ENCODE measurements at places on chromosomes 2 and 18.

DNA sequence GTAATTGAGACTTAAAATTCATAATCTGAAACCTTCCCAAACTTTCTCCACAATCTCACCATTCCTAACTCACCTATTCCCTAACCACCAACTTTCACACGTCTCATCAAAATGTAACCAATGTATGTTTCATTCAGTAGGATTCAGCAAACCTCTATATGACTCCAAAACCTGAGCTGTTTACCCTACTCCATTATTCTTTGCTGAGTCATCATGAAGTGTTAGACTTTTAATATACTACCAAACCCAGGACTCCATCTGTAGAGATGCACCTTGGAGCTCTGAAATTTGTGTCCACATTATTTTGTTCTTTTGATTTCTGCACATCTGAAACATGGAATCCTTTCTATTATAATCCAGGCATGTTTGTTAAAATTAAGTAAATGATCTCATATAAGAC is 727.0 kb upstream of the PIK3C3 start:
- DNase-seq: no peak

GRCh38 chr2:64274399-64275173 is 130.4 kb upstream of the PELI1 start:
- DNase-seq: no peak

GRCh38 chr2:124542932-124543640 is 518.0 kb downstream of the CNTNAP5 start:
- DNase-seq: no peak

- no peak for DNase-seq
These were observed 259.1 kb downstream of the STK39 start for GRCh38 chr2:167988296-167988695.

DNA sequence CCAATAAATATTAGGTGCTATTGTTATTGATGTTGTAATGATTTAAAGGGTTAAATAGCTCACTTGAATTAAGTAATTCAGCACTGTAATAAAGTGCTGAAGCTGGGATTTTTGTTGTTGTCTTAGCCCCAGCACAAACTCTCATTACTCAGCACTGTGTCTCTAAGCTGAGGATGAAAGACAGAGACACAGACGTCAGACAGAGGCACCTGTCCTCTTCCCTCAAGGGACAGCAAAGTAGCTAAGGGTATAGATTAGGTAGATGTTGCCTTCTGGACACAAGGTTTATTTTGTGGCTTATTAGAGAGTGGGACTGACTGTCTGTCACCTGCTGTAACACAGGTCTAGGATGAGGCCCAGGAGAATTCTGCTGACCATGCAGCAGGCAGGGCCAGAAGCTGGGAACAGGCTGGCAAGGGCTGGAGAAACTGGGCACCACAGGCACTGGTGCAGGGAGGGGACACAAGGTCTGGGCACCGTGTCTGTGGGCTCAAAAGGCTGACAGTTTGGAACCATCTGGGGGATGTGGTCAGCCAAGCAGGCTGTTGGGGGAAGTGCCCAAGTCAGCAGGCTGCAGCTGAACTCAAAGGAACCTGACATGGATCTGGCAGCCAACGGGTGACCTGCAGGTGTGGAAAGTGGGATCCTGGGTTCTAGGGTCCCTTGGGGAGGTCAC is 20.0 kb upstream of the PTPN4 start:
- no peak for DNase-seq

DNA sequence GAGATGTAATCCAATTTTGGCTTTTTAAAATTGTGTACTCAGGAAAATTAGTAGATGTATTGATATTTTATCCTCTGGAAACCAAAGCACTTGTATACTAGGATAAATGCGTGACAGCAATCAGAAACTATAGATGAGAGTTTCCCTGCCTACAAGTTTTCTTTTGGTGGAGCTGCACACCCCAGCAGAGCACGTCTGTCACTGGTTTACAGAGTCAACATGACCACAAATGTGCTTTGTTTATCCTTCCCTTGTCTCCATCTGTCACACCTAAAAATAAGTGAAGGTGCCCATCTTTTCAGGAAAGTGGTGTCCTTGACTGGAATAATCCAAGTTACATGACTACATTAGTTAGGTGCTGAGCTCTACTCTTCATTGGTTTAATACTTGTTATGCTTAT is 210.4 kb upstream of the DSEL start:
- DNase-seq: no peak
